ENCODE measurements at places on chromosomes 4 and X.

DNA sequence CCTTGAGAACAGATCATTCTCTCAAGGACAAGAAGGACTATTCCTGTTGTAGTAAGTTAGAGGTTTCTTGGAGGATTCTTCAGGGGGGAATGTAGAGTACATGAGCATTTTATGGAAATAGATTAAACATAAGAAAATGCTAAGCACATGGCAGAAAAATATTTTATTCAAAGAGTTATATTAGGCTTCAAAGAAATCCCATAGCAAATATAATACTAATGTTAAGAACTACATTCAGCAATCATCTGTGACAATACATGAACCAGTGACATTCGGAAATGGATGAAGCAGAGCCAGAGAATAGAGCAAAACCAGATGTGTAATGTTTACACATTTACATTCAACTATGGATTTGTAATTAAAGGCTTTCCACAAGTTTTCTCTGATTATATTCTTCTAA lies 288.6 kb downstream of the NAF1 start:
- no peak for DNase-seq

DNA sequence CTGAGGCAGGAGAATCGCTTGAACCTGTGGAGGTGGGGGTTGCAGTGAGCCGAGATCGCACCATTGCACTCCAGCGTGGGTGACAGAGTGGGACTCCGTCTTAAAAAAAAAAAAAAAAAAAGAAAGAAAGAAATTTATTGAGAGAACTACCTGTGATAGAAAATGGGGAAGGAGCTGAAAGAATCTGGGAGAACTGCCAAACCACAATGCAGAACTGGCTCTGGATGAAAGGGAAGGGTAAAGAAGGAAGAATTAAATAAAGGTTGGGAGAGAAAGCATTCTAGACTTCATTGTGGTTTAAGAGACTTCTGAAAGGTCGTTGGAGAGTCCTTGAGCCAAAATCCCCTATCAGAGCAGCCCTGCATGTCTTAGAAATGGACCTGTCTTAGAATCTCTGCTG lies 567.9 kb upstream of the HTR2C start:
- no peak for DNase-seq

GRCh38 chr4:76447393-76447851 lies 12.4 kb downstream of the SHROOM3 start:
- DNase-seq: peak; percentile 9

DNA sequence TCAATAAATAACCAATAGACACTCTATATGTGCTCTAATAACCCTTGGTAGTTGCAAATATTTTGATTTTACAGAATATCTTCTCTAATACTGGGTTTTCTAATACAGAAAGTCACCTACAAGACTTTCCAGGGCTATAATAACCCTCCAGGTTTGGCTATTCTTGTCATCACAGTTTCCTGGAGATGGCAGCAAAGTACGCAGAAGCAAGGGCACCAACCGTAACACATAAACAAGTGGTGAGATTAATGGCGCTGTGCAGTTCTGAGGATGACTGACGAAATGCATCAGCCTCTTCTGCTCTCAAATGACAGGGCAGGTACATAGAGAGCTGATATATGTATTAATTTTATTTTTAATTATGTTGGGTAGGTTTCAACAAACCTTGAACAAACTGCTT lies 122.4 kb downstream of the C4orf33 start:
- DNase-seq: no peak

- no peak for DNase-seq
These were observed 108.0 kb downstream of the LRBA start for GRCh38 chr4:150906987-150907633.

All from NCI-H226 (cell line).